ENCODE measurements at places on chromosomes 5 and 9.

GRCh38 chr9:20726144-20726543 is 42.1 kb downstream of the FOCAD start:
- no peak for DNase-seq

GRCh38 chr5:82364497-82364896 is 86.3 kb upstream of the RPS23 start:
- peak; percentile 30 for DNase-seq

- DNase-seq: peak; percentile 83
Measured at GRCh38 chr5:149153751-149154610, 12.7 kb downstream of the ABLIM3 start.

DNA sequence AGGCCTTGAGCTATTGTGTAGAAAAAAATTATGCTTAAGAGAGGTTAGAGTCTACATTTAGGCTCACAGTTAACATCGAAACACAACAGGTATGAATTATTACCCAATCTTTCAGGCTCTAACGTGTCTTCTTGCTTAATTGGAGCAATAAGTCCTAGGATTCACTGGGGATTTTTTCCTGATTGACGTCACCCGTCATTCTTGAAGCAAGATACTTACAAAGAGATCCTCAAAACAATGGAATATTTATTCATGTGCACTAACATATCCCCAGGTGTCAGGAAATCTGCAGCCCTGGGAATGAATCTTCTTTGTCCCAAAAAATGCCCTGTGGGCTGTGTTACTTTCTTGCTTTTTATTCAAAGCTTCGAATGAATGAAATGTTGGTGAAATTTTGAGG is 413.5 kb downstream of the NFIB start:
- DNase-seq: no peak

- no peak for DNase-seq
Measured at GRCh38 chr5:150497274-150497988, 10.5 kb upstream of the NDST1 start.

DNA sequence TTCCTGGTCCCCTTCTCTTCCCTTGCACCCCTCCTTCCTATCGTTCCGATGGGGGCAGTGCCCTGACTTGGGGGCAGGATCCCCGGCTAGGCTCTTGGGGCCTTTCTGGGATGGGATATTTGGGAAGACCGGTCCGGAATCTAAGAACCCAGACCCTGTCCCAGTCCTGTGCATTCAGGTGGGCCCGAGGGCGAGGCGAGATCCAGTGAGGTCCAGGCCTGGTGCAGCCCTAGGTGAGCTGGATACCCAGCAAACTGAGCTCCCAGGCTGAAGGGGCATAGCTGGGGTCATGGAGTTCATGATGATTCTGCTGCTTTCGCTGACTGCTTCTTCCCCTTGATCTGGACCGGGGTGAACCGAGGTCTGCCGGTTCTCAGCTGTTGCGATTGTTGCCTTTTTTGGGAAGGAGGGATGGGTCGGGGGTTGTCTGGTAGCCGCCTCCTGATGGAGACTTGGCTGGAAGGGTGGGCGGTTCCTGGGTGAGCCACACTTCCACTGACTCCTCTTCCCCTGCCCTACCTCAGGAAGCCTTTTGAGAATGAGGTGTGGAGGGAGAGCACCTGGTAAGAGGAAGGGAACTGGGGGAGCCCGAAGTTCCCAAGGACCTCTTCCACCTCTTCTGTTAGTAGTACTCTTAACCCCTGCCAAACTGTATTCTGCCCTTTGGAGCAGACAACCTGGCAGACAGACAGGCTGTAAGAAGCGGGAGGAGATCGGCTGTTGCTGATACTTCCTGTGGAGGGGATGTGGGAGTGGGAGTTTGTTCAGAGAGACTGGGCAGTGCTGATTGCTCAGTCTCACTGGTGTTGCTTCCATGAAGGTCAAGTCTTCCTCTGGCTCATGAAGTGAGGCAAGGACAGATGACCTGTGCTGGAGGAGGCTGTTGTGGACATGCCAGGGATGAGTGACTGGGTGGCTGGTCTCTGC is 1.0 kb downstream of the LRRC8A start:
- DNase-seq: no peak

- no peak for DNase-seq
Measured at GRCh38 chr5:54537725-54538124, 20.2 kb downstream of the SNX18 start.

DNA sequence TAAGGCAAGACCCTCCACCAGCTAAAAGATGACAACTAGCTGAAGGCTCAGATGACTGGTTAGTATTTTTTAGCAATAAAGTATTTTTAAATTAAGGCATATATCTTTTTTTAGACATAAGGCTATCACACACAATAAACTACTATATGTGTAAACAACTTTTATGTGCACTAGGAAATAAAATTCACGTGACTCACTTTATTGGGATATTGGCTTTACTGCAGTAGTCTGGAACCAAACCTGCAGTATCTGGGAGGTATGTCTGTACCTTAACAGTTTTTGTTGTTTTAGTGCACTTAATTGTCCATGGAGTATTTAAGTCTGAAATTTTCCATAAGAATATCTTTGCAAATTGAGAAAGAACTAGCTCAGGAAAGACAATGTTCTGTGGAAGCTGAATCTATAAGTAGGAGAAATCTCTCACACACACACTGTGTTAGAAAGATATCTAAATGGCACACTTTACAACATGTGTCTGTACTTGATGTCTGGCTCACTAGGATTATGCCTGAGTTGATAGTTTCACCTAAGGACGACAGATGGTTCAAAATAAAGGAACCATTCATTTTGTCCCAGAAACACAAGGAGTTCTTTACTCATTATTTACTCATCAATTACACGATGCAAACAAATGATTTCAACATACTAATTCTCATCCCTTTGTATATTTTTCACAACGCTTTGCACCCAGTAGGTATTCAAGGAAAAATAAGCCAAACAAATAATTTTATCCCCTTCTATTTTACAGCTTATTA is 4.6 kb downstream of the RAPGEF6 start:
- DNase-seq: no peak

- no peak for DNase-seq
Measured at GRCh38 chr5:176817841-176818377, 7.5 kb downstream of the UNC5A start.

DNA sequence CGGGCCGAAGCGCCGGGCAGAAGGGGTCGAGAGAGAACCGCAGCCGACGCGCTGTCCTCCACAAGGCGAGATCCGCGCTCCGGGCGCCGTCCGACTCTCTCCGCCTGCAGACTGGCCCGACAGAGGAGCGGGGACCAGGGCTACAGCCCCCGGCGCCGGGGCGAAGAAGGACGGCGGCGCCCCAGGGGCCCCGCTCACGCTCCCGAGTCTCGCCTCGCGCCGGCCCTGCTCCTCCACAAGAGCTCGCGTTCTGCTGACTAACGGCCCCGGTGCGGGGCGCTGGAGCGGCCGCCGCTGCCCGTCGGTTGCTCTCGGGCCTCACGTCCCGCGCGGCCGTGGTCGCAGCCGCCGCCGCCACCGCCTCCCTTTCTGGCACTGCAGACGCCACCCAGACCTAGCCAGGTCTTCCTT is 338 bp downstream of the ABHD17B start:
- no peak for DNase-seq

- DNase-seq: no peak
Measured at GRCh38 chr5:111953351-111954127, 196.5 kb upstream of the NREP start.

DNA sequence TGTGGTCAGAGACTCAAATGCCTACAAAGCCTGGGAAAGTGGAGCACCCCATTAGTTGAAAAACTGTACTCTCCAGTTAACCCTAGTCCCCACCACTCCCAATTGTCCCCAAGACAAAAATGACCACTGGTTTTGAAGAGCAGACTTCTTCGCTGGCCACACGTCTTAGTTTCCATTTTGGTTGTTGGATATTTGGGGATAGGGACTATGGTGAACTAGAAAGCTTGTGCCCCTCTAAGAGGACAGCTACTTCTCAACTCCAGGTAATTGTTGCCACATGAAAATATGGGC is 109.4 kb upstream of the SPRY4 start:
- no peak for DNase-seq

GRCh38 chr5:54206580-54207229 is 103.7 kb downstream of the ARL15 start:
- no peak for DNase-seq

- no peak for DNase-seq
Measured at GRCh38 chr5:177456591-177456964, 10.0 kb downstream of the PRR7 start.

DNA sequence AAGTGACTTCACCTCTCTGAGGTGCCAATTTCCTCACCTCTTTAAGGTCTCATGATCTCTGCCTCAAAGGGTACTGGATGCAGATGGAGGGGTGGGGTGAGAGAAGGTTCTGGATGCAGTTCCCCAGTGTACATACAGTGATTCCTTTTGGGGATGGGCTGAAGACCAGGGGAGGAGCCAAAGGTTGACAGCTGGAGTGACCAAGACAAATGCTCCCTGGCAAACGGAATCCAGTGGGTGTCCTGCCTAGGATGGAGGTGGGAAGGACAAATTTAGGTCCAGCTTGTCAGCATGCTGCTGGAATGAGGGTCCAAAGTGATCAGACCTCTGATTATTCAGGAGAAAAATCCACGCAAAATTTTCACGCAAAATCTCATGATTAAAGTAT is 7.3 kb upstream of the LMX1B start:
- DNase-seq: no peak

- no peak for DNase-seq
Measured at GRCh38 chr5:2010940-2011339, 128.2 kb upstream of the IRX4 start.

DNA sequence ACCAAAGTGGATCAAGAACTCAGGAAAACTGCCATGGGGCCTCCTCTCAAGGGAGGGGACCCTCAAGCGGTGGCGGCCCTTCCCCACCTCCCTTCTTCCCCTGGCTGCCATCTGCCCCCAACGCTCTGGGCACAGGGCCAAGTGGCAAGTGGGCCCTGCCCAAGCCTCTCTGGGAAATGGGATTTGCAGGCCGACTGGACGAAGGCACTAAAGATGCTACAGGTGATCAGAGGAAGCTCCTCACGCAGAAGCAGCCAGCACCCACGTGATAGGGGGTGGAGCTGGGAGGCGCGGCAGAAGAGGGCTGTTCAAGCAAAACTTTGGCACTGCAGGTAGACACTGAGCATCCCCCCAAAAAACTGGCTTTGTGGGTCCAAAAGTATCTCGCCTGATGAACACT is 52.7 kb upstream of the UBTD2 start:
- DNase-seq: no peak

DNA sequence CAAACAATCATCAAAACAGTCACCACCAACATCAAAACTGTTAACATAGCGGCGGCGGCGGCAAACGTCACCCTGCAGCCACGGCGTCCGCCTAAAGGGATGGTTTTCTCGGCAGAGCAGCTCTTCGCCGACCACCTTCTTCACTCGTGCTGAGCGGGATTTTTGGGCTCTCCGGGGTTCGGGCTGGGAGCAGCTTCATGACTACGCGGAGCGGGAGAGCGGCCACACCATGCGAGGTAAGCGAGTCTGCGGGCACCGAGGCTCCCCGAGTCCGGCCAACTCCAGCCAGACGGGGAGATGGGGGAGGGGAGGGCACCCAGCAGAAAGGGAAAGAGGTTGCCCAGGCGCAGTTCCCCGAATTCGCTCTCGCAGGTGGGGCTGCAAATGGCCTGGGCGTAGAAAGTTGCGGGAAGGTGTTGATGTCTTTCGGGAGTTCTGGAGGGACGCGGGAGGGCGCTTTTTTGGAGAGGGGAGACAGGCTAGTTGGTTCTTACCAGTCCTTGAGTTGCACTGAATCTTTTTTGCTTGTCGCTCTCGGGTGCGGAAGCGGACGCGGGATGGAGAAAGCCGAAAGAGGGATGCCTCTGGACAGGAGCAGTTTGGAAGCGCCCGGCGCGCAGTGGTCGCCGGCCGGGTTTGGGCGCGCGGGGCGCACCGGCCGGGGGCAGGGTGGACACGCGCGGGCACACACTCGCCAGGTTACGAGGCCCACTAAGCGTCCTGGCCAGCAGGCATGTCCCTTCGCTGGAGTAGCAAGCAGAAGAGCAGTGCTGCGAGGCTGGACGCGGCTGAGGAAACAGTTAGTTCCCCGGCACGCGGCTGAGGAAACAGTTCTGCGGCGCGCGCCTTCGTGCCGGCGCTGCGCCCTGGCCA is 849 bp downstream of the RORB start:
- DNase-seq: no peak

- DNase-seq: no peak
Measured at GRCh38 chr5:111135363-111135762, 43.2 kb downstream of the WDR36 start.

GRCh38 chr9:93007529-93008058 is 50.9 kb upstream of the SUSD3 start:
- no peak for DNase-seq

DNA sequence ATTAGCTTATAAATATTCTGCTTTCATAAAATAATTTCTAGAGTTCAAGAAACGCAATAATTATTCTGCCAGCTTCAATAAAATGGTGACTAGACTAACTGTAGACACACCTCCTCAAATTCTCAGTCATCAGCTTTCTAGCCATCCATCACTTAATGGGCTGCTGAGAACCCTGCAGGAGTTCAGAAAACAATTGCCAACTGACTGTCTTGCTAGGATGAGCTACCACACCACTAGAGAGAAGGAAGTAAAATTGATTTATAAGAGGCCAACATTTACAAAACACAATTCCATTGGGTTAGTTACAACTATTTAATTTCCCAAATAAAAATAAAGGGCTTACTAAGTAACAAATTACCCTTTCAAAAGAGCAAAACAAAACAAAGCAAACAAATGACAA is 126.5 kb upstream of the PAPPA start:
- DNase-seq: no peak

GRCh38 chr9:76845254-76845653 is 60.7 kb downstream of the PRUNE2 start:
- DNase-seq: no peak

- no peak for DNase-seq
Measured at GRCh38 chr5:56670916-56671315, 144.4 kb upstream of the MAP3K1 start.

DNA sequence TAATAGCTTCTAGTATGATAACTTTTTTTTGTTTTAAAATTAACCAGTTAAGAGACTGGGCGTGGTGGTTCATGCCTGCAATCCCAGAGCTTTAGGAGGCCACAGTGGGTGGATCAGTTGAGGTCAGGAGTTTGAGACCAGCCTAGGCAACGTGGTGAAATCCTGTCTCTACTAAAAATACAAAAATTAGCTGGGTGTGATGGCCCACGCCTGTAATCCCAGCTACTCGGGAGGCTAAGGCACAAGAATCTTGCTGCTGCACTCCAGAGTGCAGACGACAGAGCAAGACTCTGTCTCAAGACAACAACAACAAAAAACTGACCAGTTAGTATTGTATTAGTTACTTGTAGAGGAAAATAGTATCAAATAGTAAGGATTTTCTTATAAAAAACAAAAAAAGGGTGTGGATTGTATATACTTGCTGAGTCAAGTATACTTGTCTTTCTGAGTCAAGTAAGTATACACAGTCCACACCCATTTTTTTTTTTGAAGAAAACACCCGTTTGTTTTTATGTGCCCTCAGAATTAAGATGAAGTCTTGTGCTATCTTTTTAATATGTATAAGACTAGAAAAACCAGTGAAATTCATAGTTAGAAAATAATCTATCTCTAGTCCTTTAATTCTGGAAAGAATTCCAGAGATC is 25.3 kb downstream of the UBAP1 start:
- DNase-seq: no peak

Measured in inflammatory macrophage treated with lipopolysaccharide for 1 hour (primary cell).